ENCODE measurements at places on chromosomes 6 and 20.

- DNase-seq: no peak
These were observed 214.8 kb upstream of the MOCS1 start for GRCh38 chr6:40148882-40149573.

DNA sequence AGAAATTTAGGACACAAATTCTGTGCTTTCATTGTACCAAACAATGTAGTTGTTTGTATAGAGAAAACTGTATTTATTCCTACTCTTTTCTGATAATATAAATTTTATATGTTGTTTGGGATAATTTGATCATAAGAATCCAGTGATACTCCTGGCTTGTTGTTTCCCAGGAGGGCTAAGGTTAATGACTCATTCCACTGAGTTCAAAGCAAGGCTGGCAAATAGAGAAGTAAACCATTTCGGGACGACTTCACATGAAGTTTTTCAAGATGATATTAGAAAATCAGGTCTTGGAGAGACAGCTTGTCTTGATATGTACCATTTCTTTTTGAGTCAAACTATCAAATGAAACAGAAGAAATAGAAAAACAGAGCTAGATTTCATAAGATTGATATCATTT is 326.1 kb upstream of the CNR1 start:
- no peak for DNase-seq

DNA sequence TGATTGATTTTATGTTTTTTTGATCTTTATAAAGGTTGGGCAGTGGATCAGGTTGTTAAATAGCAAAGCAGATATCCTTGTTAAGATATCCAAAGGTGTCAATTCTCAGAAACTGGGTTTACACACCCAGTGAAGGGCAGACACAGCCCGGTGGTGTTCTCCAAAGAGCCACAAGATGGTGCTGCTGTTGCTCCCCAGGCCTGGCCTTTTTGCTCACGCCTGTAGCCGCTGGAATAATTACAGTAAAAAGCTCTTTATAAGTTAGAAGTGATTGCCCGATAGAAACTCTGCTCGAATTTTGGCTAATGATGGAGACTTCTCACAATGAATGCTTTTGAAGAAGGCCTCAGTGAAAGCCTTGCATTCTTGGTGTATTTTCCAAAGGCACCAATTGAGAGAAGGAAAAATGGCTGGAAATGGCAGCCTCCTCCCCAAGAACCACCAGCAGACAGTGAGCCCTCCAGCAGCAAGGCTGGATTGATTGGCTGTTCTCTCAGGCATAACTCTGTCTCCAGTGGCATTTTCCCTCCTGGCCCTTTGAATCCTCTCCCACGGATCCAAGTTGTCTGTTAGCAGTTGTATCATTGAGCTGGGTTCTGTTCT is 120.5 kb upstream of the CHD6 start:
- DNase-seq: peak; percentile 62

GRCh38 chr6:112851146-112851545 is 504.0 kb downstream of the RFPL4B start:
- no peak for DNase-seq

DNA sequence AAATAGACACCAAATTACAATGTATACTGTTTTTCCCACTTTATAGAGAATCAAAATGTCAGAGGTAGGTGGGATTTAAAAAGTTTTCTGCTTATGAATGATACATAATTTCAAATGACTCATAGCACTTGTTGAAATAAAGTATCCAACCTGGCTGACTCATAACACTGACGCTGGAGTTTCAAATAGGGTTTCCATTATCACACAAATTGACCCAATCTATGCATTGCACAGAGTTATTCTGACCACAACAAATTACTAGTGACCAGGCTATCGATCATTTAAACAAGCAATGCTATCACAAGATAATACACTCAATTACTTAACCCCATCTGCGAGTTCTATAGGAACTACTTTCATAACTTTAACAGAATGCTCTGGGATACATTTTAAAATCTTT is 31.9 kb upstream of the PRELID3B start:
- DNase-seq: no peak

DNA sequence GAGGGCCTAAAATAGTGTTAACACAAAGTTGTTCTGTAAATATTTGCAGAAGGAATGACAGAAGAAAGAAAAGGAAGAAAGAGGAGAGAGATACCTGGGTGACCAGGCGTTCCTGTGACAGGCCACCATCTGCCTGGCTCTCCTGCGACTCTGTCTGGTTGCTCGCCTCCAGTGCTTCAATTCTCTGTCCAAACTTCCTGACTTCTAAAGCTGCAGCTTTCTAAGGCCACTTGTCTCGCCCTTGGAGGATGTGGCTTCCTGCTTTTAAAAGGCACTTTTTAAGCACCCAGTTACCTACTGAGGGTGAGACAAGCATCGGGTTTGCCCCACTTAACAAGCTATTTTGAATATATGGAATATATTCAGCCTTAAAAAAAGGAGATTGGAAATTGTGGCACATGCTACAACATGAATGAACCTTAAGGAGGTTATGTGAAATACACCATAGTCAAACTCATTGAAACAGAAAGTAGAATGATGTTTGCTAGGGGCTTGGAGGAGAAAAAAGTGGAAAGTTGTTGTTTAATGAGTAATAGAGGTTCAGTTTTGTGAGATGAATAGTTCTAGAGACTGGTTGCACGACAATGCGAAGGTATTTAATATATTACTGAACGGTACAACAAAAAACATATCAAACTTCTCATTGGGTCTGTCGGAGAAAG is 32.8 kb downstream of the VIP start:
- DNase-seq: no peak

DNA sequence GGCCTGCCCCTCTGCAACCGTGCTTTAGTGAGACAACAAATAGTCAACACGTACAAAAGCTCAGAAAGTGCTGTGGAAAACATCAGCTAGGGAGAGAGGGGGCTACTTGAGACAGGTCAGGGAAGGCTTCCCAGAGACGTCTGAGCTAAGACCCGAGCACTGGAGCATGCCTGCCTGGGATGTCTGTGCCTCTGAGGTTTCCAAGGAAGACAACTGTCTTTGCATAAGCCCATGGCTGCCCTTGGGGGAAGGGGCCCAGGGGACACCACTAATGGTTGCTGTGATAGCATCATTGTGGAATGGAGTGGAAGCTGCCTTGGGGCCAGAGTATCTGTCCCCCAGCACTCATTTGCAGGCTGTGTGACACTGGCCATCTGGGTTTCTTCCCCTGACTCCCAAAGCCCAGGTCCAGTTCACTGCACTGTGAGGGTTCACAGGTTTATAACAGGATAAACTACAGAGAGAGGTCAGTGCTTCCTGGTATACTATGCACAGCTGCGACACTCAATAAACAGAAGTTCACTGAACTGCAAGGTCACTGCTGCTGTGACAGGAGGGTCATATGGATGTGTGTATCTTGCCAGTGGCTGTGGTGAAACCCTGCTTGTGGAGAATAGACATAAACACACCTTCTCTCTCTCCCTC is 1.5 kb upstream of the ARFGEF2 start:
- no peak for DNase-seq

DNA sequence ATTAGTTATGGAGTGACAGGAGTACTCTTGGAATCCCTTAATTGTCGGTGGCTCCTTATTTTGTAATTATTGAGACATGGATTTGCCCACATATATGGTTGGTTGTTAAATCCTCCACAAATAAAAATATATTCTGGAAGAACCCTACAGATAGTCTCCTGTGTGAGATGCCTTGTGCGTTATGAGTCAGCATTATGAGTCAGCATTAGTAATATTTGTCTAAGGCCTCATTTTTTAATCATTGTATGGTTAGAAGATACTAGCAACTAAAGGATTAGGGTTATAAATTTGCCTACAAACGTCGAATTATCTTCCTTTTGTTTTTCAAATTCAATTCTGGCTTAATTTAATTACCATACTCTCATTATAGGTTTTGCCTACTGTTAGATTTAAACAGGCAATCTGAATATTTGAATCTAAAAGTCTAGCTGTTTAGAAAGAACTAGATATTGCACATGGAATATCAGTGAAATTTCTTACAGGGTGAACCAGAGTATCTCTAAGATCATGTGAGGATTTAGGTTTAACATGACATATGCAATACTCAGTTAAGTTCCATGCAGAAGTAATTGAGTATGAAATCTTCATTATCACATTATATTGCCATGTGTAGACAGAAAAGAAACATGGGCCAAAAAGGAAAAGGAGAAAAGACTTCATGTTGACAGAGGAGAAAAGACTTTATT is 5.9 kb downstream of the C6orf58 start:
- no peak for DNase-seq

- no peak for DNase-seq
These were observed 274.1 kb downstream of the BCKDHB start for GRCh38 chr6:80380566-80380965.

- DNase-seq: no peak
These were observed 45.8 kb upstream of the NNAT start for GRCh38 chr20:37475252-37475651.

GRCh38 chr6:122719176-122719575 is 60.3 kb upstream of the FABP7 start:
- DNase-seq: no peak

GRCh38 chr6:123716506-123716905 is 79.8 kb upstream of the TRDN start:
- no peak for DNase-seq
